ENCODE measurements at places on chromosomes 6 and 20.

GRCh38 chr6:18284261-18284660 lies 19.9 kb upstream of the DEK start:
- no peak for DNase-seq

DNA sequence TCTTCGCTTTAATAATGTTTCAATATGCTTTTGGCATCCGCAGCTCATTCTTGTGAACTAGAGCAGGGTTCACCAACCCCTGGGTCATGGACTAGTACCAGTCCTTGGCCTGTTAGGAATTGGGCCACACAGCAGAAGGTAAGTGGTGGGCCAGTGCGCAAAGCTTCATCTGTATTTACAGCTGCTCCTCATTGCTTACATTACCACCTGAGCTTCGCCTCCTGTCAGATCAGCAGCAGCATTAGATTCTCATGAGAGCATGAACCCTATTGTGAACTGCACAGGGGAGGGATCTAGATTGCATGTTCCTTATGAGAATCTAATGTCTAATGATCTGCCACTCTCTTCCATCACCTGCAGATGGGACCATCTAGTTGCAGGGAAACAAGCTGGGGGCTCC lies 75.5 kb upstream of the GGTLC1 start:
- no peak for DNase-seq

DNA sequence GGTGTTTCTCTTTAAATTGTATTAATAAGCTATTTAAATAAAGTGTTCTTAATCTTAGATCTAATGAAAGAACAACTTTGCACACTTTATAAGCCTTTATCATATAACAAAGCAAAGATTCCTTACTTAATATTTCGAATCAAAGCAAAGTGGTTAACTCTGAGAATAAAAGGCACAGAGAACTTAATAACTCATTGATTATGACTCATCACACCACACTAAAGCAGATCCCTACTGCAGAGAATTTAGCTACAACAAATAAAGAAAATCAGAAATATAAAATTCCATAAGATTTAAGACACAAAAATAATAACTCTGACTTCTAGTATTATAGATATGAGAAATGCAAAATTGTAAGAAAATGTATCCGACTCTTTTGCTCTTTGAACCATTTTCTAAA lies 135.6 kb upstream of the RUNX2 start:
- no peak for DNase-seq

GRCh38 chr6:113147544-113147943 lies 709.6 kb upstream of the MARCKS start:
- DNase-seq, result no peak

- DNase-seq, result no peak
These were observed 47.9 kb upstream of the ARID1B start for GRCh38 chr6:156729248-156729647.

- DNase-seq, result no peak
These were observed 655.0 kb upstream of the HS3ST5 start for GRCh38 chr6:114997813-114998292.

- no peak for DNase-seq
These were observed 9.1 kb upstream of the RCAN2 start for GRCh38 chr6:46500382-46500781.

- DNase-seq, result no peak
These were observed 16.2 kb upstream of the SLC22A16 start for GRCh38 chr6:110492584-110492983.

DNA sequence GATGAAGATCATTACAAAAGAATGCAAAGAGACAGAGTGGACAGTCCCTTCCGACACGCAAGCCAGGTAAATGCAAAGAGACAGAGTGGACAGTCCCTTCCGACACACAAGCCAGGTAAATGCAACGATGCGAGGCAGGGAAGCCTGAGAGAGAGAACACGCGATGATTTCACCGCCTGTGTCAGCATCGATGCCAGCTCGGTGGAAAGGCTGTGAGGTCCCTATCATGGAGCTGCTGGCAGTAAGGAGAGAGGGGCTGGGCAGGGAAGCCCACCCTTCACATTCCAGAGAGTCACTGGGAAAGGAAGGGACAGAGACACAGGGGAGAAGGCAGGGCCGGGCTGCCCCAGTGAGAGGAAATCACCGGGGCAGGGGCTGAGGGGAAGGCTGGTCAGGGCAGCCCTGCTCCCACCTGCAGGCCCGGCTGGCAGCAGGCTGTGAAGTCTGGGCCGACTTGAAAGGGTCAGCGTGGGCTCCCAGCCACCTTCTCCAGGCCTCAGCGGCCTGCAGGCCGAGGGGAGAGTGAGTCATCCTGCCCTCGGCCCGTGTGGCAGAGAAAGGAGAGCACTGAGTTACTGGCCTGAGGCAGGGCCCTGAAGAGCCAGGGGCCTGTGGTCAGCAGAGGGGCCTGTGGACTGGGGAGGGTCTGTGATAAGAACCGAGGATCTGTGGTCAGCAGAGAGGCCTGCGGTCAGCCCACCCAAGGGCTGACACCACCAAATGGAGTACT lies 80.4 kb downstream of the DACT2 start:
- peak; percentile 14 for DNase-seq

DNA sequence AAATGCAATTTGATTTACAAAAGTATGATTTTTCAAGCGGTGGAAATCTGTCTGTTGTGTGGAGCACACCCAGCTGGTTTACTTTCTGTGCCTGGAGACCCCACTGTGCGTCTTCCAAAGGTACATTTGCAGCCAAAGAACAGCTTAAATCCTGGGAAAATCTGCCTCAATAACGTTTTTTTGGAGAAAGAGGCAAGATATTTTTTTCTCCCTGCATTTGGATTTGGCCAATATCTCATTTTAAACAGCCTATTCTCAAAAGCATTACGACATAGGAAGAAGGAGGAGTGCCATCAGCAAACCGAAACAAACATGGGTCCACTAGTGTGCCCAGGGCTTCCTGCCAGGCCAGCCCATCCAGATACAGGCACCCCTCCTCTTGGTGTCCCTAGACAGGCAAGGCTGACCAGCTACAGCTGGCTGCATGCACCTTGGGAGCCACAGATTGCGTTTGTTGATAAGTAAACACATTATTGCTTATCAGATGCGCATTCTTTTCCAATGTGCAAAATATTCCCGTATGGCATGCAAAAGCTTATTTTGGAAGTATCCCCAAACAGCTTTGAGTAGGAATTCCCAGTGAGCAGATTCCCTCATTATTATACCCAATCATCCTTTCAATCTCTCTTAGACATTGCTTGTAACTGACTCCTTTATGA lies 184.5 kb upstream of the MARCKS start:
- no peak for DNase-seq

DNA sequence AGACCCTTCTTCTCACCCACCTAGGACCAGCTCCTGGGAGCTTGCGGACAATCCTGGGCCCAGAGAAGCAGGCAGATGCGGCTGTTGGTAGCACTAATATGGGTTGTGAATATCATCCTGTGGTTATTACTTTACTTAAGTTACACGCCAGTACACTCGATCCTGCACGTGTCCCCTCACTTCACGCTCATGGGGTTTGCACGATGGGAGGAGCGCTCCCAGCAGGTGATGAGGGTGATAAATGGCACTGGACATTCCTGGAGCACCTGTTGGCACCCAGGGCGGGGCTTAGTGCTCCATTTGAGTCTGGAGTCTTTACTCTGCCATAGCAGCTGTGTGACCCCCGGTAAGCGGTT lies 335.1 kb downstream of the PREX1 start:
- no peak for DNase-seq

DNA sequence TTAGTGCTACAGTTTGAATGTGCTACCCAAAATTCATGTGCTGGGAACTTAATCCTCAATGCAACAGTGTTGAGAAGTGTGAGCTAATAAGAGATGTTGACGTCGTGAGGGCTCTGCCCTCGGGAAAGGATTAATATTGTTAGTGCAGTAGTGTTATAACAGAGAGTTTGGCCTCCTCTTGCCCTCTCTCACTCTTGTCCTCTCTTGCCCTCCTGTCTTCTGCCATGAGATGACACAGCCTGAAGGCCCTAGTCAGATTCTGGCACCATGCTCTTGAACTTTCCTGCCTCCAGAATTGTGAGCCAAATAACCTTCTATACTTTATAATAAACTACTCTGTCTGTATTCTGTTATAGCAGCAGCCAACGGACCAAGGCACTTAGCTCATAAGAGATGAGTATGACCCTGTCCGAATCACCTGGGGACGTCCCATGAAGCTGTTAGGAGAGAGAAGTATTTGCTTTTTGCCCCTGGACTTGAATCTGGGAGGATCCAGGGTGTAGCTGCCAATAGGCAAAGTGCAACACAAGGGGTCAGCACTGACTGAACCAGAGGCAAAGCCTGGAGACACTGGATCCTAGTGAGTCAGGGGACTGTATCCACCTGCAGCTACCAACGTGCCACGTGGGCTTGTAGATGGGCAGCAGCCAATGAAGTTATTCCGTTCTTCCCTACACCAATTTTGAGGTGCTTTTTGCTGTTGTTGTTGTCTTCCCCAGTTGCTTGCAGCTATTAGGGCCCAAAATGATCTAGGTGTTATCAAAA lies 233.7 kb downstream of the THBS2 start:
- no peak for DNase-seq

DNA sequence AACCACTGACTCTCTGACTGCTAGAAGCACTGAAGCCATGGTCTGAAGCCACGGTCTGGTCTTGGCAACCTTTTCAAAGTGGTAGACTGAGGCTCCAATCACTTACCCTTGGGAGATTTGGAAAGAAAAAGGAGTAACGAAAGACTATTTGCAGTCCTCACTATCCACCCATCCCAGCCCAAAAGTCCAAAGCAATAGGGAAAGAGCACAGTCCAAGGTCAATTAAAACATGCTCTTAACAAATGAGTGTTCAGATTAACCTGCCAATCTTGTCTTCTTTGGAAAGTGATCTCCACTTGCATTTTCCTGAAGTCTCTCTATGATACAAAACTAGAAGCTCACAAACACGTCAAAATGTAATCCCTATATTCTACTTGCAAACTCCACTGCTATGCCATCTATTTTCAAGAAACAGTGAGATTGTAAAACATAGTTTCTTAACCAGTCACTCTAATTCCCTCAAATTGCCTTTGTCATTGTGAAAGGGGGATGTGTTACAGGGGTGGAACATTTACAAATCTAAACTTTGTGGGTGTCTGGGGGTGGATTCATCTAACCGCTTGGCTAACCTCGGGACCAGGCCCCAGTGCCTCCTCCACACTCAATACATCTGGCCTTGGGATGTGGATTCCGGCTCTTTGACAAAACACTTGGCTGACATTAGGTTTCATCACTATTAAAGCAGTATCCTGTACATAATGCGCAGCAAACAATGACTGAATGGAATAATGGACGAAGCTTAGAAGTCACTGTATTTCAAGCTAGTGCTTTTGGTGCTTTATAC lies 56.4 kb downstream of the B4GALT5 start:
- no peak for DNase-seq

- no peak for DNase-seq
These were observed 28.7 kb downstream of the NTSR1 start for GRCh38 chr20:62737271-62737811.

GRCh38 chr20:9506280-9506821 lies 8.0 kb upstream of the LAMP5 start:
- no peak for DNase-seq

GRCh38 chr6:146847426-146847825 lies 248.7 kb downstream of the ADGB start:
- no peak for DNase-seq

DNA sequence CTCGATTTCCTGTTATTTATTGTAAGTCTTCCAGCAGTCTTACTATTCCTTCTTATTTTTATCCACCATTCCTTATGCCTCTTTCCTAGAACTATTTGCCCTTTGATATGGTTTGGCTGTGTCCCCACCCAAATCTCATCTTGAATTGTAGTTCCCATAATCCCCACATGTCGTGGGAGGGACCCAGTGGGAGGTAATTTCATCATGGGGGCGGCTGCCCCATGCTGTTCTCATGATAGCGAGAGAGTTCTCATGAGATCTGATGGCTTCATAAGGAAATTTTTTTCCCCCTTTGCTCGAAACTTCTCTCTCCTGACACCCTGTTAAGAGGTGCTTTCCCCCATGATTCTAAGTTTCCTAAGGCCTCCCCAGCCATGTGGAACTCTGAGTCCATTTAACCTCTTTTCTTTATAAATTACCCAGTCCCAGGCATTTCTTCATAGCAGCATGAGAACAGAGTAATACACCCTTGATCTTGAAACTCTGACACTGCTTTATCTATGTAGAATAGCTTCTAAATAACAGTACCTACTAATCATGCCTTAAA lies 48.8 kb downstream of the PLN start:
- no peak for DNase-seq

GRCh38 chr6:97771372-97771771 lies 488.4 kb upstream of the MMS22L start:
- DNase-seq, result no peak

GRCh38 chr20:38770970-38771369 lies 22.7 kb downstream of the ACTR5 start:
- no peak for DNase-seq

- DNase-seq, result no peak
These were observed 1.7 kb downstream of the GHRH start for GRCh38 chr20:37259865-37260264.

DNA sequence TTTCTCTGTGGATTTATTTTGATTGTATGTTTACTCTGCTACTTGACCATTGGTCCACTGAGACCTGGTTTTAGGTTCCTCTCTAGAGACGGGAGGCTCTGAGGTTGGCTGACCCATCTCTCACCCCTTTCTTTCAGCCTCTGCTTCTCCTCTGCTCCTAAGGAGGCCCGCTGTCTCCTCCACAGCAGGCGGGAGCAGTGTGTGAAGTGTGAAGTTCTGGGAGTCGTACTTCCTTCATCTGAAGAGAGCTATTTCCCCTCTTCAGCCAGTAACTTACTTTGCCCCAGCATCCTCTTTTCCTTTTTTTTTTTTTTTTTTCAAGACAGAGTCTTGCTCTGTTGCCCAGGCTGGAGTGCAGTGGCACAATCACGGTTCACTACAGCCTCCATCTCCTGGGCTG lies 21.1 kb downstream of the PDRG1 start:
- DNase-seq, result no peak

DNA sequence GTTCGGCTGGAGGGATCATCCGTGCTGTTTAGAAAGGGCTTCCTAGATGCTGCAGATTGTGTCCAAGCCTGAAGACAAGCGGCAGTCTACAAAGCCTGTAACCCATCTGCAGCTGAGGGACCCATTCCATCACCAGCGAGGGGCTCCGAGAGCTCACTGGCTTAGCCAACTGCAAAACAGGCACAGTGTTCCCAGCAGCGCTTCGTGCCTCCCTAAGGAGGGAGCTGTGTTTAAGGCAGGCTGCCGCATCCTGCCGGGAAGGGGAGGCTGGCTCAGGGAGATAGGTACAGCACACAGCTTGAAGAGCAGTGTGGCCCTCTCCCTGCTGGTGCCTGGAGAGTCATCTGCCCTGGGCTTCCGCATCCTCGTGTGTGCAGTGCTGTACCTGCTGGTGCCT lies 32.4 kb downstream of the DUSP22 start:
- no peak for DNase-seq

All from CMK (cell line).